ENCODE measurements at places on chromosomes 13 and 19.

GRCh38 chr13:57725480-57725879, 93.9 kb downstream of the PCDH17 start:
- DNase-seq = no peak

DNA sequence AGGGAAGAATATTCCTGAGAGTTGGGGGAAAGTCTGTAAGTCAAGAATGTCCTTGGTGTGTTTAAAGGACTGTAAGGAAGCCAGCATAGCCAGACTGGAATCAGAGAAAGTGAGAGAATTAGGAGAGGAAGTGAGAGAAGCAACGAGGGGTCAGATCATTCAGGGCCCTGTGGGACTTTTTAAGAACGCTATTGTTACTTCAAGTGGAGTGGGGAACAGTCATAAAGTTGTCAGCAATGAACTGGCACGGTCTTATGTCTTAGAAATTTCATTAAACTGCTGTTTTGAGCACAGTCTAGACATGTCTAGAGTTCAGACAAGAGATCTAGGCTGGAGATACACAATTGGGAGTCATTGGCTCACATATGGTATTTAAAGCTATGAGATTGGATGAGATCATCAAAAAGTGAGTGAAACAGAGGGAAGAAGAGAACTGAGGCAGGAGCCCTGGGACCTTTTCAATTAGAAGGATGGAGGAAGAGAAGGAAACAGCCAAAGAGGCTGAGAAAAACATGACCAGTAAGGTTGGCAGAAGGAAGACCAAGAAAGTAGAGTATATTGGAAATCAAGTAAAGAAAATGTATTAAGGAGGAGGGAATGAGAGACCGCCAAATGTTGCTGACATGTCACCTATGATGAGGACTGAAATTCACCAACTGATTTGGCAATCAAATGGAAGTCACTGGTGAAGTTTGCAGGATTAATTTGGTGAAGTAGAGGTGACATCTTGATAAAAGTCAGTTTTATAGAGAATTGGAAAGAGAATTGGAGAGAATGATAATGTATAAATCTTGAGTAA, 263.5 kb downstream of the GPC5 start:
- DNase-seq = no peak

DNA sequence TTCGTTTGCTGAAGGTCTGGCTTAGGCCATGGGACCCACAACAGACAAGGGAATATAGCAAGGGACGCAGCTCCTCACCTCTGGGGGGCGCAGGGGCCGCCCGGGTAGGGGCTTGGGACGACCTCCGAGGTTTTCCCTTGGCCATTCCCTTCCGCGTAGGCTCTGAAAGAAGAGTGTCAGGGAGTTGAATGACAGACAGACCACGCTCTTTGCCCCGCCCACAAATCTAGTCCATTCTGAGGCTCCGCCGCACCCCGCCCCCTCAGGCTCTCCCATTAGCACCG, 11.4 kb upstream of the ZNF414 start:
- no peak for DNase-seq

DNA sequence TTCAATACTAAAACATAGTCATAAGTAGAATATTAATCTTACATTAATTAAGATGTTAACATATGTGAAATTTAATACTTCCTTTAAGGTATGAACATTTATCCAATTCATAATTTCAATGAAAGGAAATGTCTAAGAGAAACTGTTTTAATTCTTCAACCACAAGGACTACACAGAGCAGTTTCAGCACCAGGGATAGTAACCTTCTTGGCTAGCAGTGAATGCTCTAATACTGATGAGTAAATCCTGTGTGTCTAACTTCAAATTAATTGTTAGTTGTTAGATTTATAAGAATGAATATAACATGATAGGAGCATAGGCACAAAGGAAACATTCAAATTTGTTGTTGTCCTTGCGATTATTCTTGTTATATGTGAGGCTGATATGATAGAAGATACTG, 15.6 kb upstream of the NBEA start:
- no peak for DNase-seq

GRCh38 chr19:17811103-17811502, 10.2 kb downstream of the INSL3 start:
- no peak for DNase-seq

DNA sequence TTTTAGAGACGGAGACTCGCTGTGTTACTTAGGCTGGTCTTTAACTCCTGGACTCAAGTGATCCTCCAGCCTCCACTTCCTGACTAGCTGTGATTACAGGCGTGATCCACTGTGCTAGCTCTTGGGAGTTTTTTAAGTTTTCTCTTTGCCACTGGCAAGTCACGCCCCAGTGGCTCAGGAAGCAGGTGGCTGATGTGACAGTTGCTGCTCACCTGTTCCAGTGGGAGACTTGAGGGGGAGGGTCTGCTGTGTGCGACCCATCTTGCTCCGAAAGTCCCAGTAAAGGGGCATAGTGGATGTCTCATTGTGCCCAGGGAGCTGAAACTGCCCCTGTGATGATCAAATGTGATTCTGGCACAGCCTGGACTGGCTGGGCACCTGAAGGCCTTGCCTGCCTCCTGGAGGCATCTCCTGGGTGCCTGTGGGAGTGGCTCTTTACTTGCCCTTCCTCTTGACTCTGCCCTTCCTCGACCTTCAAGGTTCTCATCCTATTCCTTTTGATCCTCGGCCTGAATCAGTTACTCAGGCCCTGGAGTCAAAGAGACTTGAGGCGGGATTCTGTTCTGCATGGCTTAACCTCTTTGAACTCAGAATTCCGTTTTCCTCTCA, 7.8 kb downstream of the SMARCA4 start:
- DNase-seq = no peak

DNA sequence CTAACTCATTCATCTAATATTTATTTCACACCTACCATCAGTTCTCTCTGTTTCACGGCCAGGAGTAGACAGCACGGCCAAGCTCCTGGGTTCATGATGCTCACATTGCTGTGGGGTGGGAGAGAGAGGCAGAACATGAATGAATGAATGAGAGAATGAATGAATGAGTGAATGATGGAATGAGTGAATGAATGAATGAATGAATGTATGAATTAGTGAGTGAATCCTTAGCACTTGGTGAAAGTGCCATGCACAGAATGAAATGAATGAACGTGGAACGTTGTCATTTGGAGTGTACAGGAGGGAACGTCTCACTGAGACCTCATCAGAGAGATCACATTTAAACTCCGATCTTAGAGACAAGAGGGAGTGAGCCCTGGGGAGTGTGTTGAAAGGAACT, 11.9 kb upstream of the KIR2DL4 start:
- no peak for DNase-seq

DNA sequence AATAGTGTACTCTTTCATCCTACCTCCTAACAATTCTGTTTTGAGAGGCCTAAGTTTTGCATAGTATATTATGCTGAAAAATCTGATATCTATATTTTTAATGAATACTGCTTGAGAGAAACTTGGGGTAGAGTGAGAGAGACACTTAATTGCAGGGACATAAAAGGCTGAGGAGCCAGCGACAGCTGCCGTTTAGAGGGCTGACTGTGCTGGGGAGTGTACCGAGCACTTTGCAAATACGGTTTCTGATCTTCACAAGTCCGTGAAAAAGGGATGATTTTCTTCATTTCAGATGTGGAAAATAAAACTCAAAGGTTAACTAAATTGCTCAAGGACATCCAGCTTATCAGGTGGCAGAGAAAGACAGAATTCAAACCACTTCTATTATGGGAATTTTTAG, 97.4 kb downstream of the CAB39L start:
- no peak for DNase-seq

DNA sequence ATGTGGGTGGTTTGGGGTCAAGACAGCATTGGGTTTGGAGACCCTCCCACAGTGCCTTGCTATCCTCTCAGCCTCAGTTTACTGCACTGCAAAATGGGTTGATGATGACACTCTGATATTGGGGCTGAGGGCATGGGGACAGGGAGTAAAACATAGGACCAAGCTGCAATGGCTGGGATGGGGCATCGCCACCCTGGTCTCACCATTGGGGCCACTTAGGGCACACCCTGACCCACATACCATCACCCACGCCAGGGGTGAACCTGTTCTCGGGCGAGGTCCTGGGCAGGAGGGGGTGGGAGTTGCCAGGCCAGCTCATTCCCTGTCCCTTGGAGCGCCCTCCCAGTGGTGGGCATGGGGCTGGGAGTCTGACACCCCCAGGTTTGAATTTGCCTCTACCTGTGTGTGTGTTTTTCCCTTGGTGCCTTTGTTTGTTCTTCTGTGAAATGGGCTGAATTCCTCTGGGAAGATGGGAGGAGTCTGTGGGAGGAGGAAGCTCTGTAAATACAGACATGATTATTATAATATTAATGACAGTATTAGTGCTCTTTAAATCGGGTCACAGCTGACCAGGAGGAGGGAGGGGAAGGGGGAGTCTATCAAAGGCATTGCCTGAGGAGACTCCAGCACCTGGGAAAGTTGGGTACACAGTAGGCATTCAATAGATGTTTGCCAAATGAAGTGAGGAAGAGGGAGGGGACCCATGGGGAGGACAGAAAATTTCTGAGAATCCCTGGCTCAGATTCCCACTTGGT, 2.2 kb upstream of the FCHO1 start:
- no peak for DNase-seq

- no peak for DNase-seq
These were observed 48.7 kb downstream of the CCNE1 start for GRCh38 chr19:29860492-29860891.

DNA sequence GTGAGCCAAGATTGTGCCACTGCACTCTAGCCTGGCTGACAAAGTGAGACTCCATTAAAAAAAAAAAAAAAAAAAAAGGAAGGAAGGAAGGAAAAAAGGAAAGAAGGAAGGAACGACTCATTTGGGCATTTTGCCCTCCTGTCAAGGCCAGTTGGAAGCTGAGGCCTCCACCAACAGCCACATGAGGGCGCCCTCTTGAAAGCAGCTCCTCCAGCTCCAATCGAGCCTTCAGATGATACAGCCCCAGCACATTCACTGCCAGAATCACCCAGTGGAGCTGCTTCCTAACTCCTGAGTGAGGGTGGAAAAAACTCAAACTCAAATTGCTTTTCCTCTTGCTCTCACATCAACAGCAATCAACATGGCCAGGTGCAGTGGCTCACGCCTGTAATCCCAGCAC, 40.9 kb downstream of the GNG7 start:
- DNase-seq = no peak

DNA sequence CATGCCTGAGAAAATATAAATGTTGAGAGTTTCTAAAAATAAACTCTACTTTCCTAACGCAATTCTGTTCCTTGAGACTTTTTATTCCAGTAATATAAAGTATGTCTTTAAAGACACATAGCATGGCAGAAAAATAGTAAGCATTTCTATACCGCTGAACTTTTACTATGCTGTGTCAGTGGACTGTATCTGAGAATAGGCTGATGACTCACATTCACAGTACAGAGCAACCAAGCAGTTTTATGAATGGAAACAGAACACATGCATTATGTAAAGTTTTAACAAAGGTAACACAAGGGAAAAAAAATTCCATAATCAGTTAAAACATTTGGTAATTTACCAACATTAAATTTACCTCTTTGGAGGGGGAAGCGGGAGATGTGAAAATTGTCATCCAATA, 38.4 kb downstream of the ZDHHC20 start:
- DNase-seq = no peak

- DNase-seq = peak; percentile 6
These were observed 4.2 kb downstream of the KLK3 start for GRCh38 chr19:50858886-50859285.

DNA sequence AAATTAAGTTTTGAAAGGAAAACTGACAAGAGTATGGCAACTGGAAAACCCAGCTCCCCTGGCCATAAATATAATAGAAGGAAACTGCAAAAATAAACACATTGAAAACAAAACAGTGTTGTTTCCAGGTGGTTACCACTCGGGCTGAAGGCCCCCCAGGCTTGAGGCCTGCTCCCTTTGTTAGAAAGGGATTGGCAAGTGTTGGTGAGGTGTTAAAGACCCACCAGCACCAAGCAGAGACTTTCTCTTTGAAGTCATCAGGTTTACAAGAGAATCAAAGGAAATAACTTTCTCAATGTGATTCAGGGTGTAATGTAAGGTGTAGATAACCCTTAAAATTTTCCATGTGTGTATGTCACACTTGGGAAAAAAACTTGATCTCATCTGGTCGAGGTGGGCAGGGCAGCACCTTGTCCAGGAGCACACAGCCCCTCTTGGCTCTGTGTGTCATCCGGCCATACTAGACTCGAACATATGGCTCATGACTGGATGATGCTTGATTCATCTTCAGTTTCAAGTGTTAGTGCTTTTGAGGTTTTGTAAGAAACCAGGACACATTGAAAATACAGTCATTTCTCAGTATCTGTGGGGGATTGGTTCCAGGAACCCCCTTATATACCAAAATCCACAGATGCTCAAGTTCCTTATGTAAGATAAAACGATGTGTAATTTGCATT, 7.8 kb downstream of the ACTN4 start:
- no peak for DNase-seq

GRCh38 chr19:40360020-40360707, 11.7 kb downstream of the PLD3 start:
- DNase-seq = no peak

- DNase-seq = no peak
These were observed 66.7 kb downstream of the SLC7A9 start for GRCh38 chr19:32802840-32803239.

GRCh38 chr13:105083992-105084391, 1451.5 kb downstream of the EFNB2 start:
- DNase-seq = no peak

GRCh38 chr19:12194827-12195731, 32.2 kb downstream of the ZNF136 start:
- peak; percentile 94 for DNase-seq

GRCh38 chr13:56986121-56986520, 154.6 kb upstream of the PRR20A start:
- DNase-seq = no peak

GRCh38 chr13:31512331-31512730, 227.0 kb upstream of the RXFP2 start:
- DNase-seq = no peak

DNA sequence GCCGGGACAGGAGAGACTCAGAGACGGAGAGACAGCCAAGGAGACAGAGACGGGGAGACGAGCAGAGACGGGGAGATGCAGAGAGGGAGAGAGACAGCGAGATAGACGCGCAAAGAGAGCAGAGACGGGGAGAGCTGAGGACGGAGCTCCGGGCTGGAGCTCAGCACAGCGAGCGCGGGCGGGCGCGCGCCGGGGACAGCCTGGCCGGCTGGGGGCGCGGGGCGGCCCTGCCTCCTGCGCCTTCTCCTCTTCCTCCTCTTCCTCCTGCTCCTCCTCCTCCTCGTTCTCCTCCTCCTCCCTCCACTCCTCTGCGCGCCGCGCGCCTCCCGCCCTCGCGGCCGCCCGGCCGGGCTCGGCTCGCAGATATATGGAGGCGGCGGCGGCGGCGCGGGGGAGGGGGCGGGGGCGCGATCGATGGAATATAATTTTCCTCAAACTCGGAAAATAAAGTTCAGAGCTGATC, at the start of gene ERFL:
Gene ERFL (minus strand): TSS at position 229 of the 463 bp plus-strand sequence. CDS start 15,530 bp downstream, outside the sequence.
- DNase-seq = no peak

DNA sequence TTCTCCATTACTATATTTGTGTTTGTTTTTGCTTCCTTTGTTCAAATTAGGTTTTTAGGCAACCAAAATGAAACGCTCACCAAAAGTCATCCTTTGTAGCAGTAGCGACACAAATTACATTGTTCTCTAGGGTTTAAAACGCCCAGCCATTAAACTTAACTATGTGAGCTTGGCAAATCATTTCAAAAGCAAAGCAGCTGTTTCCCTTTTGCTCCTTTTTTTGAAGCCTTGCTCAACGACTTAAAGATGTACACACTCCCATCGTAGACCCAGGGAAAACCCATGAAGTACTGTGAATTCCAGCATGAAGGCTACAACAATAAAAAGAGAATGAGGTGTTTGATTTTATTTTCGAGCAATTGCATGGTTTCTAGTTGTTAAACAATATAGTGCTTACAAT, 106.7 kb downstream of the RAP2A start:
- no peak for DNase-seq

GRCh38 chr13:42363941-42364612, 92.1 kb downstream of the AKAP11 start:
- no peak for DNase-seq

- no peak for DNase-seq
These were observed 9.0 kb upstream of the NFIC start for GRCh38 chr19:3357271-3357991.
